IPS-NIHi11 (cell line): ENCODE measurements at places on chromosomes 7 and 10.

- DNase-seq, result no peak
Observed at GRCh38 chr10:26950934-26951333, 90.2 kb upstream of the ABI1 start.

GRCh38 chr7:98119256-98119918, 12.7 kb downstream of the LMTK2 start:
- DNase-seq, result no peak

DNA sequence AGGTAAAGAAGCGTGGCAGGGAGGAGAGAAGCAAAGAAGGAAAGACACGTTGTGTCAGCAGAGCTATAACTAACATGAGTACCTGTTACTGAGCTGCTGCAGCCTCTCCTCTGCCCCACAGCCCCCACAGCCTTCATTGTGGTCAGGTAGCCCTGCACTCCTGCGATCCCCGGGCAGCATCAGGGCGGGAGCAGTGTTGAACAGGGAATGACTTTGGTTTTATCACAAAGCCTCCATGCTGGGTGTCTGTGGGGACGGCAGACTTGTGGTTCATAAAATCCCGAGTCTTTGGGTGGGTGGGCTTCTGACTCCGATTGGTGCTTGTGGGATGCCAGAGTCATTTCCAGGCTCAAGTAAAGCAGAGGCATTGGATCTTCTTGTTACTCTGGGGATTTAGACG, 14.8 kb upstream of the PRKAG2 start:
- no peak for DNase-seq

GRCh38 chr7:4882169-4883032, 1.1 kb downstream of the RADIL start:
- DNase-seq, result peak; percentile 55

GRCh38 chr10:86198271-86198670, 168.3 kb downstream of the GRID1 start:
- DNase-seq, result no peak

GRCh38 chr7:141641876-141642275, 60.1 kb downstream of the DENND11 start:
- no peak for DNase-seq

DNA sequence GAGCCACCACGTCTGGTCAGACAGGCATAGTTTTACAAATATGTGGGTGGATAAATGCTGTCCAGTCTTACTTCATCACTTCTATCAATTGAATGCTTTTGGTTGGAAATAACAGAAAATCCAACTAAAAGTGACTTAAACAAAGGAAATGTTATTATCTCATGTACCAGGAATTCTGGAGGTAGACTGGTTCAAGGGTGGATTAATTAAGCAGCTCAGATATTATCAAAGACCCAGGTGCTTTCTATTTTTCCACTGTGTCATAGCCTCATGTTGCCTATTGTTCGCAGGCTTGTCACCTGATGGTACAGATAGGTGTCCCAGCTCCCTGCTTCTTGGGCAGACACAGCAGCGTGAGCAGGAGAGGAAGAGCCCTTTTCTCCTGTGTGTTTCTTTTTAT, 156.1 kb upstream of the CTBP2 start:
- DNase-seq, result no peak

DNA sequence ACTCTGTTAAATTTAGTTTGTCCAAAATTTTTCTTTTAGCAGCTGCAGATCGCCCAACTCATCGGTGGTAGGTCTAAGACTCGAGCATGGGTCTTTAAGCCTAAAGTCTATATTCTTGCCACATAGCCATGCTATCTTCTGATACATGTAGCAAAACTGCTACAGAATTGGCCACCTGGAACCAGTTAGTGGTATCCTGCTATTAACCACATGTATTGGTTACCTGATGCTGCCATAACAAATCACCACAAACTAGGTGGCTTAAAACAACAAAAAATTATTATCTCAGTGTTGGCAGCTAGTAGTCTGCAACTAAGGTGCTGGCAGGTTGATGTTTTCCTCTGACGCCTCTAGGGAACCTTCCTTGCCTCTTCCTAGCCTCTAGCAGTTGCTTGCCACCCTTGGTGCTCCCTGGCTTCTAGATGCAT, 96.7 kb upstream of the PIK3CG start:
- DNase-seq, result no peak

- DNase-seq, result no peak
Observed at GRCh38 chr7:14859267-14859666, 43.3 kb downstream of the DGKB start.

DNA sequence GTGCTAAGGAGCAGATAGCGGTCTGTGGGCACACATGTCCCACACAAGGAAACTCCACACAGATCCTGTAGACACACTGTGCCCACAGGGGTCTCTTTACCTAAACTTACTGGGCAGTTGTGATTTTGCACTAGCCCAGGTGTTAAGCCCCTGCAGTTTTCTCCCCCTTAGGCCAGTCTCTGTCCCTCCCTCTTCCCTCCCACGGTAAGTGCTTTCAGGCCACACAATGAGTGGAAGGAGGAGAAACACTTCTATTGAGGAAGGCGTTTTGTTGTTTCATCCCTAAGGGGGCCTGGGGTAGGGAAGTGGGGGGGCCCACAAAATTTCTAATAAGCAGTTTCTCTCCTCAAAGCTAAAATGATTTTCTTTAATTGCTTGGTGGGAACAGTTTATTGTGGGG, 51.4 kb downstream of the FBXW4 start:
- no peak for DNase-seq

DNA sequence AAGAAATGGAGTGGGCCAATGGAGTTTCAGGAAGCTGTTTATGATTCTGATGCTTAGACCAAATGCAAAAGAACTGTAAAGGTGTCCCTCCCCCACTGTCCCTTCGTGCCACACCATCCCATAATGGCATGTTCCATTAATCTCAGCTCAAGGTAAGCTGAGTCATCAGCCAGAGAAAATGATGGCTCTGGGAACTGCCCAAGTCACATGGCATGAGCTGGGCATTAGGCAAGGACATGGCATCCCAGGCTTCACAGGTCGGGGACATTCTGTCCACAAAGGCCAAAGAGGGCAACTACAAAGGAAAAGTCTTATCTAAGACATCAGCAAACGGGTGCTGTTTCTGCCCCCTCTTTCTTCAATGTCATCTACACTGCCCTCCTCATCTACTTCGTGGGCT, 44.9 kb downstream of the DLG5 start:
- DNase-seq, result no peak

GRCh38 chr7:102444961-102445673, 11.7 kb downstream of the ORAI2 start:
- DNase-seq, result no peak

- DNase-seq, result no peak
Observed at GRCh38 chr7:82598958-82599357, 155.4 kb upstream of the CACNA2D1 start.

DNA sequence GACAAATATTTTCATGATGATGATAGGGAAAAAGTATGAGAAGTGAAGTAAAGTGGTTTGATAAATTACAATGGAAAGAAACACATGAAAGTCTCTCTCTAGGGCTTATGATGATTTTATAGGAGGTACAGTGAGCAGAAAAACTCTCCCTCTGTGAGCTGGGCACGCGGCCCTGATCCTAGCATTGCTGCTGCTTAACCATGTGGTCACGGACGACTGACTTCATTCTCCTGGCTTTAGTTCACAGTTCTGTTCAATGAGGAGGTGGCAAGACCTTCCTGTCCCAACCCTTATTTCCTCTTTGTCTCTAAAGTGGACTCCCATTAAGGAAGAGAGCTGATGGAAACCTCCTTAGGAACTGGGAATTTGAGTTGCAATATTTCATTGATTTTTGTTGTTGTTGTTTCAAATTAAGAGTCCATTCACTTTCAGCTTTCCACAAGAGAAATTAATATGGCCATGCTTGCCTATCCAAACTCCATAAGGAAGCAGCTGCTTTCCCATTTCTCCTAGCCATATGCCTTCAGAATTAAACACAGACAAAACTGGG, 8.2 kb upstream of the PON3 start:
- DNase-seq, result peak; percentile 23

- DNase-seq, result peak; percentile 76
Observed at GRCh38 chr10:77004917-77005564, 632.6 kb downstream of the KCNMA1 start.

- no peak for DNase-seq
Observed at GRCh38 chr7:84324136-84324630, 129.6 kb upstream of the SEMA3A start.

DNA sequence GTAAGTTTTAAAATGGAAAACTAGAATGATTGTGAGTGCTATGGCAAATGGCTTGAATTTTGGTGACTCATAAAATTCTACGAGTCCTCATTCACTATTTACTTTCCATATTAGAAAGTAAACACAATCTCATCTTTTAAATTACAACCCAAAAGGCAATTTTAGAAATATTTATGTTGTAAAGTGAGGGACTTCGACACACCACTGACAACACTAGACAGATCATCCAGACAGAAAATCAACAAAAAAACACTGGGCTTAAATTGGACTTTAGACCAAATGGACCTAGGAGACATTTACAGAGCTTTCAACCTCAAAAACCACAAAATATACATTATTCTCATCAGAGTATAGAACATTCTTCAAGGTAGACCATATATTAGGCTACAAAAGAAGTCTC, 30.1 kb downstream of the ZNF277 start:
- no peak for DNase-seq

GRCh38 chr7:35849158-35849831, 48.4 kb downstream of the SEPTIN7 start:
- peak; percentile 11 for DNase-seq

- DNase-seq, result no peak
Observed at GRCh38 chr7:28263622-28264271, 83.2 kb upstream of the JAZF1 start.

DNA sequence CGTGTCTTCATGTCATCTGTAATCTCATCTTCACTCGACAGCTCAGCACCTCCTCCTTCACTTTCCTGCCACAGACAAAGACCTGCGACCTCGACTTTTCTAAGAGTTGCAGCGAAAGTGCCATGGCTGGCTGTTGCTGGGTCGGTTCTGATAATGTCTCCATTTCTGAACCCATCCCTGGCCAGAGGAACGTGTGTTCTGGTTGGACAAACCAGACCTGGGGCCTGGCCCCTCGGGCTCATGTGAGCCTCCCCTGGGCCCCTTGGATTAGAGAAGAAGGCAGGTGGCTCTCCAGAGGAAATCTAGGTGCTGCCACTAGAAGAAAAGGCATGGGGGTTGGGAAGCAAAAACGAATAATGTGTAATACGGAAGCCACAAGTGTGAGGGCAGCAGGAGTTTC, 273.7 kb downstream of the GLRX3 start:
- no peak for DNase-seq

- no peak for DNase-seq
Observed at GRCh38 chr7:10646194-10646593, 327.5 kb upstream of the PHF14 start.

- DNase-seq, result peak; percentile 91
Observed at GRCh38 chr7:149005427-149006344, 22.6 kb downstream of the PDIA4 start.

GRCh38 chr10:7526017-7526400, 115.2 kb upstream of the SFMBT2 start:
- no peak for DNase-seq

DNA sequence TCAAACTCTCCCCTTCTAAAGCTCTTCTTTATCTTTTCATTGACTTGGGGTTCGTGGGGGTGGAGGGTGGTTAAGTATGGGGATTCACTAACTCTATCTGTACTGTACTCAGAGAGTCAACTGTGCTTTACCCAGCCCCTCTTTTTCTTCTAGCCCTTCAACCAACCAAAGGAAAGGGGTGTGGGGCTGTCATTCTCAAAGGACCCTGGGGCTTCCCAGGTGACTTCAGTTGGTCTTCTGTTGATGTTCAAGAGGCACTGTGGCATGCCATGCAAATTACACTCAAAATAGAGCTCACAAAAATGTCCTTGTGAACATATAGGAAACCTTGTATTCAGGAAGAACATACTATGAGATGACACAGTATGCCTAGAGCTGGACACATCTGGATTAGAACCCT, 16.9 kb upstream of the RHOBTB1 start:
- no peak for DNase-seq

- DNase-seq, result peak; percentile 32
Observed at GRCh38 chr7:37920305-37920848, at the start of gene EPDR1. Gene EPDR1, plus strand, starts transcription at chr7:37920640. Its CDS starts 300 bp downstream, at chr7:37920940.

GRCh38 chr7:156105337-156106106, 293.3 kb upstream of the SHH start:
- peak; percentile 37 for DNase-seq

DNA sequence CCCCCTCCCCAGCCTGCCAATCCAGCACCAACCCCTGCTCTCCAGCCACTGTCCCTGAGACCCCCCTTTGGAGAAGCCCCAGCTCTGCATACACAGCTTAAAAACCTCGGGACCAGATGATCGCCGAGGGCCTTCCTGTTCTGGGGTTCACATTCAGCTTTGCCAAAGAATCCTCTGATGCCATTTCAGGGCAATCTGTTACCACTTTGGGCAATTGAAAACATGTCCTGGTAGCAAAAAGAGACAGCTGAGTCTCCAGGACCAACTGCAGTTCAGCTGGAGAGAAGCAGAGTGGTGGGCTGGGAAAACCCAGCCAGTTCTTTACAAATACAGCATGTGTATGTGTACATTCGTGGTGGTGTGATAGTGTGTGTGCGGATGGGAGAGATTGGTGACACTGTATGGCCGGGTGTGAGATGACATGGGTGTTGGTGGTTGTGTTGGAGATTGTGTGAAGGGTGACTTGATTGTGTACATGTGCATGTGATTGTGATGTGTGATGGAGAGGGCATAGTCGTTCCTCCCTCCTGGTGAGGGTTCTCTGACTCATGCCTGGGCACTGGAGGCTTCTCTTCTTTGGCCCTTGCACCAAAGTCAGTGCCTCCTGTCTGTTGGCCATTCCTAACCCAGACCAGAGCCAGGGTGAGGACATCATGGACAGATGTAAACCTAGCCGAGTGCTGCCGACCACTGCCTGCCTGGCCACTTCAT, 48.5 kb upstream of the AQP1 start:
- no peak for DNase-seq

DNA sequence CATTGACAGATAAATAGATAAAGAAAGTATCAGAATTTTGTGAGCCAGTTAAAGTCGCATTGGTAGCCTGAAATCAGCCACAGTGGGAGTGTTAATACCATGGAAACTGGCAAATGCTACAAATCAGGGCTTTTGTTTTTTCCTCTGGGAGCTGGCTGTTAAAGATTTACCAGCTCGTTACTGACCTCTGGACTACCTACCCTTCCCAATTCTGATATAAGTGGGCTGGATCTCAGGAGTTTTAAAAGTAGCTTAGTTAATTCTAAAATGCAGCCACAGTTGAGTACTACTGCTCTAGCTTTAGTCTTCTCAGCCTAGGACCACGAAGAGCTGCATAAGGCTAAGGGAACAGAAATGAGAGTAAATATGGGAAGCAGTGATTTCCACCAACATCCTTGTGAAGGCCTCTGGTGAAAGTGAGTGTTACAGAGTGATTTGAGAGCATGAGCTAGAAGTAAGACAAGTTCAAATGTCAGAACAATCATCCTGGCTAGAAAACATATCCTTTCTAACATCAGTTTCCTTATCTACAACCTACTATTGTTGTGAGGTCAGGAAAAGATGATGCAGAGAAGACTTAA, 53.2 kb downstream of the A1CF start:
- DNase-seq, result no peak

DNA sequence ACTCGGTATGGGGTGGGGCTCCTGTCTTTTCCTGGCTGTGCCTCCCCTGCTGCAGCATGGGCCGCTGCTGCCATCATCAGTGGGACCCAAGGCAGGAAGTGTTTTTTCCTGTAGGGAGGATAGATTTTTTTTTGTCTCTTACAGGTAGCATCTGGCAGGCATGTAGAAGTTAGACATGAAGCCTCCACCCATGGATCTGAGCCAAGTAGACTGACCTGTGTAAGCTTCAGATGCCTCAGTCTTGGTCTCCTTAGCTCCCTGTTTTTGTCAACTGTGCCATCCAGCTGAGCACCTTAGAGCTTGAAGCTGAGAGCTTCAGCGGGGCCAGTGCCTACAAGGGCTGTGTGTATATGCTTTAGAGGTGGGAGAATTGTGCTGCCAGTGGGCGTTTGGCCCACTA, 93.5 kb downstream of the AUTS2 start:
- no peak for DNase-seq
